ENCODE measurements at places on chromosomes 2 and 18.

GRCh38 chr2:59084326-59084725 lies 843.2 kb upstream of the FANCL start:
- DNase-seq, result no peak

GRCh38 chr18:29012364-29012763 lies 835.4 kb upstream of the CDH2 start:
- no peak for DNase-seq

- DNase-seq, result no peak
Observed at GRCh38 chr18:55189972-55190371, 230.7 kb upstream of the CCDC68 start.

GRCh38 chr18:63302636-63303405 lies 16.7 kb downstream of the BCL2 start:
- no peak for DNase-seq

DNA sequence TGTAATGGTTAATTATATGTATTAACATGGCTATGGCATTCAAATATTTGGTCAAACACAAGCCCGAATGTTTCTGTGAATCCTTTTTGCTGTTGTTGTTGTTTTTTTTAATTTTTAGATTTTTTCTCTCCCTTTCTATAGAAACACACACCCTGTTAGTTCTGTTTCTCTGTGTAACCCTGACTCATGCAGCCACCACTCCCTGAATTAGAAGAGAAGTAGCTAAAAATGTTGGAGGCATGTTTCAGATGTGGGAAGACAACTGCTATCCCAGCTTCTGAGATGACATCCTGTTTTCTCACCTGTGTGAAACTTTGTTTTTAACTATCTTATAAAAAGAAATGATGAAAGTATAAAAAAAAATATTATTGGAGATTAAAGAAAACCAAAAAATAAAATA lies 219.6 kb upstream of the RGPD4 start:
- no peak for DNase-seq

Measured in activated CD8-positive, alpha-beta memory T cell treated with anti-CD3 and anti-CD28 coated beads for 4 hours (primary cell).